Central memory CD4-positive, alpha-beta T cell (primary cell): ENCODE measurements at places on chromosomes 12 and 14.

- no peak for DNase-seq
Observed at GRCh38 chr12:48023386-48023785, 19.1 kb upstream of the COL2A1 start.

DNA sequence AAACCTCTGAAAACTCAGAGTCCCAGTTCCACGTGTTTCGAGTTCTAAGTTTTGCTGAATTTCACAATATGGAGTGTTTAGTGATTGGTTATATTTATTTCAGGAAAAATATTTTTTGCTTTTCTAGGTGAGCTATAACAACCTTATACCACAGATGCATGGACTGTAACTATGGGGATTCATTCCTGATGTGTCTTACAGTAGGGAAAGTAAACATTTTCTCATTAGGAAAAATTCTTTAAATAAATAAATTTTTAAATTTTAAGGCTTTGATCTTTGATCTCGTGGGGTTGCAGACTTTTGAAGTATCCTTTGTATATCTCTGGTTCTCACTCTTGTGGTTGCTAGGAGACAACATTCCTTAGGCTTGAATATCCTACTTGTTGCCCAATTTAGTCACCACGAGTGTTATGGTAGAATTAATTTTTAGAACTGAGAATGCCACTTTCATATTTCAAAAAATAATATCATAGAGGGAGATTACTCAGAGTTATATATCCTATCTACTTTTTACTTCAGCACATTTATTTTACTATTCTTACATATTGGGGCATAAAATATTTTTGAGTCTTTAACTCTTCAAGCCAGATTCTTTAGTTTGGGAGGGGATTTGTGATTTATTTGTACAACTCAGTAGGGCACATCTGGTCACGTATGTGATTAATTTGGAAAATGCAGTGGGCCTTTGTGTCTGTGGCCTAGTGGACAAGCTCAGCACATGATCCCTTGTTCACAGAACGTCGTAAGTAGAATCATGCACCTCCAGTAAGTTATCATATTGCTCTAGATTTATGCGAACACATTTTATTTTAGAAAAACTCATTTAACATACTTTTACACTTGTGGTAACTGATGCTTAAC, 224.0 kb downstream of the TTC6 start:
- no peak for DNase-seq

DNA sequence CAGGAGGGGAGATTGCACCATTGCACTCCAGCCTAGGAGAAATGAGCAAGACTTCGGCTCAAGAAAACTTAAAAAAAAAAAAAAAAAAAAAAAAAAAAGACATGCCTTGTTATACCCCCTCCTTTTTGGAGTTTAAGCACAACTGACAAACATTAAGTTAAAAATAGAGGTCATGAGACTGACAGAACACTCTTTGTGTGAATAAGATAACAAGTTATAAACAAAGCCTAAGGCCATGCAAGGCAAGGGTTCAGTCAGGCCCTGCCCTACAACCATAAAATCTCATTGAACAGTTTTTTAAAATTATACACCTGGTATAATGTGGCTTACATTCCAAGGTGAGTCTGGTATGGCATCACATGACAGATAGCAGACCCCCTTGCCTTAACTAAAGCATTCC, 39.3 kb downstream of the TSPAN19 start:
- DNase-seq, result no peak

- peak; percentile 23 for DNase-seq
Observed at GRCh38 chr14:90495357-90496276, 98.8 kb downstream of the CALM1 start.

DNA sequence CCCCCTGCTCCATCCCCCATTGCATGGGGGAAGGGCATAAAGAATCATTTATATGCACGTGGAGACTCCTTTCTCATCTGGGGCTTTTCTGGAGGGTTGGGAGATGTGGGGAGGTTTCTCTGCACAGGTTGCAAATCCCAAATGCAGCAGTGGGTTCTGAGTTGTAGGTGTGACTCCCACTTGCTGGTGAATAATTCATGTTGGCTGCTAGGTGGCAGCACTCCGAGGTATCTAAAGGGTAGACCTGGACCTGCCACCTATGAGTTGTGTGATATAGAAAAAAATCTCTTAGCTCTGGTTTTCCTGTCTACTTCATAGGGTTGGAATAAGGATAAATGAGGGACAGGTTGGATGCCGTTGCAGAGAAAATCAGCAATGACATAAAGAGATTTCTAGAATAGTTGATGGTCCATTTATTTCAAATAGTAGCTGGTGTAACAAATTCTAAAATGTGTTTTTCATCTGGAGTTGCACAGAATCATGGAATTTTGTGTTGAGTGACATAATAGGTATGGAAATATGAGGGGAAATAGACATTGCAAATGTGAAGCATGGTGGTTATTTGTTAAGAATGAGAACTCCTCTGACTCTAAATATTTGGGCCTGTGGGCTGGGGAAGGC, 4.6 kb downstream of the MARCHF9 start:
- peak; percentile 47 for DNase-seq

GRCh38 chr12:95766356-95767019, 24.1 kb downstream of the NTN4 start:
- DNase-seq, result no peak

- no peak for DNase-seq
Observed at GRCh38 chr14:30500222-30500621, 58.7 kb upstream of the G2E3 start.

DNA sequence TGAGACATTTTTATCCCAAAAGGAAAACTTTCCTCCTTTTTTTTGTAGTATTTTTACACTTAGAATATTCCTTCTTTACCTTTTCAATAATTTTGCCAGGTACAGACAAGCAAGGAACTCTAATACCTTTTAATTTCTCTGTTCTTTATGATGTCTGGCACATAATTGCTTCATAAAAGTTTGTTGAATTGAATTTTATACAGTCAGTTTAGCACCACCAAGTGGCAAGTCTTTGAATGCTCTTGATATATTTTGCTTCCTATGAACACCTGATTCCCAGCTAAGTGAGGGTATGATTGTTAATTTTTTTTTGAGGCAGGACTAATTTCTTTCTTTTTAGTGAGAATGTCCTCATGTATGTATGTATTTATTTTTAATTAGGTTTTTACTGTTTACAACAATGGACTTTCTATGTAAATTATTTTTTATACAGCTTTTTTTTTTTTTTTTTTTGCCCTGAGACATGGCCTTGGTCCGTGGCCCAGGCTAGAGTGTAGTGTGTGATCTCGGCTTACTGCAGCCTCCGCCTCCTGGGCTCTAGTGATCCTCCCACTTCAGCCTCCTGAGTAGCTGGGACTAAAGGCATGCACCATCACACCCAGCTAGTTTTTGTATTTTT, 6.9 kb downstream of the TBC1D15 start:
- DNase-seq, result peak; percentile 27

GRCh38 chr12:102043928-102044327, 17.9 kb downstream of the WASHC3 start:
- DNase-seq, result peak; percentile 34

DNA sequence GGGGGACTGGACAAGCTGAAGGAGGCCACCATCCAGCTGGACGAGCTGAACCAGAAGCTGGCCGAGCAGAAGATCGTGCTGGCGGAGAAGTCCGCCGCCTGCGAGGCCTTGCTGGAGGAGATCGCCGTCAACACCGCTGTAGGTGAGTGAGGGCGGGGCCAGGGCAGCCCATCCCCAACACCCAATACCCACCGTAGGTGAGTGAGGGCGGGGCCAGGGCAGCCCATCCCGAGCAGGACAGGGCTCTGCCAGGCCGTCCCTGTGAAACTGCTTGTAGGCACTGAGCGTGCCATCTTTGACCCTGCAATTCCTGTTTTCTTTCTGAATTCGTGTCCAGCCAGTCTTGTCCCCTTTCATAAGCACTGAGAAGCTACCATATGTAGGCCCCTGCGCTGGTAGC, 74.0 kb downstream of the CCDC92 start:
- no peak for DNase-seq

DNA sequence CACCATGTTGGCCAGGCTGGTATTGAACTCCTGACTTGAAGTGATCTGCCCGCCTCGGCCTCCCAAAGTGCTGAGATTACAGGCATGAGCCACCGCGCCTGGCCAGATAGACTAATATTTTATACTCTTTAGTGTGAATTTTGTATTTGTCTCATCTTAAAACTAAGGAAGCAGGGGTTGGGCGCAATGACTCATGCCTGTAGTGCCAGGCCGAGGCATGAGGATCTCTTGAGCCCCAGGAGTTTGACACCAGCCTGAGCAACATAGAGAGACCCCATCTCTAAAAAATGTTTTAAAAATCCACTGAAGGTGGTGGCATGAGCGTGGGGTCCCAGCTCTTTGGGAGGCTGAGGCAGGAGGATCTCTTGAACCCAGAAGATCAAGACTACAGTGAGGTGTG, 9.0 kb downstream of the DYNC1H1 start:
- DNase-seq, result no peak

- DNase-seq, result no peak
Observed at GRCh38 chr12:93348575-93349435, 28.9 kb upstream of the NUDT4 start.

DNA sequence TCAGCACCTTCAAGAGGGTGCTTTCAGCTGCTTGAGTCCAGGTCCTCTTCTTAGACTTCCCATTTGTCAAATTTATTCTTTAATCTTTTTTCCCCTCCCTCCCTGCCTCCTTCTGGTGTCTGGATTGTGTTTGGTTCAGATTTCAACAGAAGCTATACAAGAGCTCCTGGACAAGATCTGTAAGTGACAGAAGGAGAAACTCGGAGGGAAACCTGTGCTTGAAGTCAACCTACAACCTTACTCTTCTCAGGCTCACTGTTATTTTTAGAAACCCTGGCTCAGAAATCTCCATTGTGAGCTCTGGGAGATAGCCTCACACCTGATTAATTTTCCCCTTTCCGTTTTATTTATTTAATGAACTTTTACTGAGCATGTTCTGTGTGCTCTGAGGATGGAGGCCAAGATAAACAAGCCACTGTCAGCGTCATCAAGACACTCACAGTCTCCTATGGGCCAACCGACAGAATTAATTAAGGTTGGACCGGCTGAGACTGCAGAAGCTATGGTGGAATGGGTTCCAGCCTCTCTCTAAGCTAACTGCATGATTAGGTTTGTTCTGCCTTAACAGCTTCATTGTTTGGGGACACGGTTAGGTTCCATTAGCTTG, 13.5 kb downstream of the PDE1B start:
- no peak for DNase-seq

- no peak for DNase-seq
Observed at GRCh38 chr12:122842505-122843405, 7.5 kb downstream of the HIP1R start.

GRCh38 chr12:130351326-130351725, 13.6 kb downstream of the PIWIL1 start:
- DNase-seq, result no peak

- DNase-seq, result no peak
Observed at GRCh38 chr14:41817626-41818025, 210.9 kb downstream of the LRFN5 start.

- peak; percentile 47 for DNase-seq
Observed at GRCh38 chr12:121465921-121466793, 66.2 kb downstream of the RNF34 start.
